T-helper 1 cell (primary cell): ENCODE measurements at places on chromosomes 6 and 20.

DNA sequence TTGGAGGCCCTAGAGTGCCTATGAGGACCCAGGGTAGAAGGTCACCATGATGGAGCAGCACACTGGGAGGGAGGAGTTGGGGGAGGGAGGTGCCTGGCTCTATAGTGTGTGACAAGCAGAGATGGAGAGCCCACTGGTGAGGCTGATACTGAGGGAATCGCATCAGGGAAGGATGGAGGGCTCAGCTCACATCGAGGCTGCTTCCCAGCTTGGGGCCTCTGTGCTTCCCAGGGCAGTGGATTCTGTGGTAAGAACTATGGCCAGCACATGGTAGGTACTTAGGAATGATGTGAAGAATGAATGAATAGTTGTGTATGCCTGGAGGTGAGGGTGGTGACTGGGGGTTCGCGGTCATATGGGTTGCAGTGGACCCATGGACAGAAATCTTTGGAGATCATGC, 1.3 kb upstream of the EPB41L1 start:
- DNase-seq: no peak

- no peak for DNase-seq
These were observed 96.9 kb downstream of the SCML4 start for GRCh38 chr6:107727096-107727757.

- DNase-seq: no peak
These were observed 248.2 kb downstream of the KHDC1L start for GRCh38 chr6:72977114-72977513.

GRCh38 chr6:25054469-25054868, 118.7 kb upstream of the RIPOR2 start:
- DNase-seq: no peak

GRCh38 chr6:142482974-142483373, 181.2 kb downstream of the ADGRG6 start:
- DNase-seq: no peak

DNA sequence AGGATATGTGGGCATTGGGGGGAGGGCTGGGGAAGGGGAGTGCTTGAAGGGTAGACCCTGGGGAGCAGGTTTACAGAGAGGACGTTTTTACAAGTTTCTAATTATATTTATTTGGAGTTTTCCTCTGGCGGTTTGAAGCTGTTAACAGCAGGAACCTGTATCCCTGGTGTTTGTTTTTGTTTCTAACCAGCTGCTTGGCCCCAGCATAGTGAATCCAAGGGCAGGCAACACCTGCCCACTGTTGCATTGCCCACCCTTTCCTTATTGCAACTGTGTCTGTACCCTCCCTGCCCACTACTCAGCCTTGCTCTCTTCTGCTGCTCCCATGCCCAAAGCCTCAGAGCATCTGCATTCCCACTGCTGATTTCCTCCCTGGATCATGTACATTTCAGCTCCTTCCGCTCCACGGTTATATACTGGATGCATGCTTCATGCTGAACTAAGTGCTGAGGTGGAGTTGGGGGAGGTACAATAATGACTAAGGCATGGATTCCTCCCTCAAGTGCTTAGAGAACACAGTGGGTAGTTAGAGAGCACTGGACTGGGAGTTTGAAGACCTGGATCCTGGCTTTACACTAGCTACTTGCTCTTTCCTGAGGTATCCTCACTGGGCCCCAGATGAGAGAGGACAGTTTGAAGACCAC, 6.0 kb downstream of the SCUBE3 start:
- DNase-seq: no peak

GRCh38 chr20:42701948-42702347, 487.8 kb downstream of the PTPRT start:
- DNase-seq: no peak

DNA sequence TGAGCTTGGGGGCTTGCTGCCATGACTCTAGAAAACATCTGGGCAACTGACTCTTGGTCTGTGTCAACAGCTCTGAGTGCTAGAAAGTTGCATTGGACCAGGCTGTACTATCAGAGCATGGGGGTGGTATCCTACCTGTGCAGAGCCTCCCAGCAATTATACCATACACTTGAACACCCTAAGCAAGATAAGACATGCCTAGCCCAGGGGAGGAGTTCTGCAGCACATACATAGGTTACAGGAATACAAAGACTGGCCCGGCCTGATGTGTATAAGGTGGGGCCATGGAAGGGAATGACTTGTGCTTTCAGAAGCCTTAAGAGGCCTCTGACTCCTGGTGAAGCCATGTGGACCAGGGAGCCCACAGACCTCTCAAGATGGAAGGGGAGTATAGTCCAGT, 11.4 kb upstream of the MOCS1 start:
- DNase-seq: no peak

GRCh38 chr6:25318589-25318988, 39.4 kb downstream of the CARMIL1 start:
- no peak for DNase-seq

DNA sequence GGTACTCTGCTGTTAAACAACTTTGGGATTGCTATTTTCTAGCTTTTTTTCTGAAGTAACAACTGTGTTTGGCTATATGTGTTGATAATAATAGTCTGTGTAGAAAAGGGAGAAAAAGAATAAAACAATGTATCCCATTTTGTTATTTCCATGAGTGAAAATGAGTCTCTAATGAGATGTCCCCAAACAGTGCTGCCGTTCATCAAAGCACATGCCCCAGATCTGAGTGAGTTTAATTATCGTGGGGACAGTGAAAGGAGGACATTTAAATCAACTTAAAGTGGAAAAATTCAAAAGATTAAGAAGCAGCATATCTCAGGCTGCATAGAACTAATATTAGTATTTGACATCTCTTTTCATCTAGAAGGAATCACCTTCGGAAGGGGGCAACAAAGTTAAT, 59.6 kb downstream of the NCOA7 start:
- no peak for DNase-seq

- no peak for DNase-seq
These were observed 28.8 kb upstream of the IL17A start for GRCh38 chr6:52157301-52157941.

DNA sequence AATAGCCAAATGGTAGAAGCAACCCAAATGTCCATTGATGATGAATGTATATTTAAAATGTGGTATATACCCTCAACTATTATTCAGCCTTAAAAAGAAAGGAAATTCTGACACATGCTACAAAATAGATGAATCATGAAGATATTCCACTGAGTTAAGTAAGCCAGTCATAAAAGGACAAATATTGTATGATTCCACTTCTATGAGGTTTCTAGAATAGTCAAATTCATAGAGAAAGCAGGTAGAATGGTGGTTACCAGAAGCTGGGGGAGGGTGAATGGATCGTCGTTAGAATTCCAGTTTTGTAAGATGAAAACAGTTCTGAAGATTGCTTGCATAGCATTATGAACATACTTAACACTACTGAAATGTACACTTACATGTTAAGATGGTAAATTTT, 214.3 kb upstream of the MYLIP start:
- DNase-seq: no peak

DNA sequence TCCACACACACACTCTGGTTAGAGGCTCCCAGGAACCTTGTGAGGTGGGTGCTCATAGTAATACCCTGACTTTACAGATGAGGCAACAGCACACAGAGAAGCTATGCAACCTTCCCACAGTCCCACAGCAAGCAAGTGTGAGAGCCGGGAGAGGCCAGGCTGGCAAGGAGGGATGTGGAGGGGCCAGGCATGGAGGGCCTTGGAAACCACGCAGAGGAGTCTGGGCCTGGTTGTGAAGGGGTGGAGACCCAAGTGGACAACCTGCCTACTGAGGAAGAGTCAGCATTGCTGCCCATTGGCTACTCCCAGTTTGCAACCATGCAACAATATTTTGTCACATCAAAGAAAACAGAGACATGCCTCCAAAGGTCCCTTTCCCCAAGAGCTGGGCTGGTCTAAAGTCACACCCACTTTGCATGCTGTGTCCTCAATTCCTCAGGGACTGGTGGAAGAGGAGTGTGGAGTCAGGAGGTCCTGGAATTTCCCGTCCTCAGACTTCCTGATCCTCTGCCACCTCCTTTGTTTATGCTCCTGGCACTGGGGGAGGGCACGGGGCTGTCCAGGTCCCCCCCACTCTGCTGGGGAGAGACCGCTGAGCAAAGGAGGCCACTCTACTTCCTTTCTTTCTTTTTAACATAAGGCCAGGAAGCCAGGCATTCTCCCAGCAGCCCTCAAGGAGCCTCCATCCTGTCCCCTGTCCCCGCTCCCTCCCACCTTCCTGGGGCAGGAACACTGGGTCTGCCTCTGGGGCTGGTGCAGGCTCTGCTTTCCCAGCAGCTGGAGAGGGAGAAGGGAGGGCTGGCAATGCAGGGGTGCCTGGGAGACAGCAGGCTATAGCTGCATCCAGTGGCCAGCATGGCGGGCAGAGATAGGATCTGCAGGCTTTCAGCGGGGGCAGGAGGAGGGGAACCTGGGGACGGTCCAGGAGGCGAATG, 68.3 kb downstream of the NOL4L start:
- DNase-seq: no peak

DNA sequence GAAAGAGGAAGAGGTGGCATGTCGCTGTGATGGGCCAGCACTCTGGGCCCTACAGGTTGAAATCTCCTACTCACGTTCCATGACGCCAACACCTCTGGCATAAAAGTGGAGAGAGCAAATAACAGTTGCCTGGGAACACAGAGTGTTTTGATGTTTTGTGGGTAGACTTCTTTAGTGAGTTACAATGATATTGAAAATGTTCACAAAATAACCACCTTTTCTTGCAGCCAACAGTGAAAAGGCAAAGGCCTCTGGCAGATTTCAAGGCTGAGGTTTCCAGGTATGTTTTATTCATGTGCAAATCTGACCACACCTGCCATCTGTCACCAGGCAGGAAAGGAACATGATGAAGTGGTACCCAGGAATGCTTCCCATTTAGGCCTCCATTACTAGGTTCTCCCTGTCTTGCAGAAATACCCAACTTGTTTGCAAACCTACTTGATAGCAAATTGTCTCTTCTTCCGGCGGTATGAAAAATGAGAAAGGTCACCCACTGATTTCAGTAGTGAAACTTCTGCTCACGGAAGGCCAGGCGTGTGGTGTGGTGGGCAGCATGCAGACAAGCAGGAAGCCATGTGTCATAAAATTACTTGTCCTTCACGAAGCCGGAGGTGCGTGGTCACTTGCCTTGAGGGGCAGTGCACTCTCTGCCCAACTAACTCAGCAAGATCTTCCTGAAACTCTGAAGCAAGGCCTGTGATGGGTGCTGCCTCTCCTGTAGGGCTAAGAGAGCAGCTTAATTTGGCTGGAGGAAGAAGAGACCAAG, 299.1 kb upstream of the PRDM1 start:
- DNase-seq: no peak

GRCh38 chr20:4136078-4136966, 121.0 kb upstream of the RNF24 start:
- no peak for DNase-seq

GRCh38 chr20:10521068-10521831, 86.1 kb downstream of the SLX4IP start:
- DNase-seq: no peak

DNA sequence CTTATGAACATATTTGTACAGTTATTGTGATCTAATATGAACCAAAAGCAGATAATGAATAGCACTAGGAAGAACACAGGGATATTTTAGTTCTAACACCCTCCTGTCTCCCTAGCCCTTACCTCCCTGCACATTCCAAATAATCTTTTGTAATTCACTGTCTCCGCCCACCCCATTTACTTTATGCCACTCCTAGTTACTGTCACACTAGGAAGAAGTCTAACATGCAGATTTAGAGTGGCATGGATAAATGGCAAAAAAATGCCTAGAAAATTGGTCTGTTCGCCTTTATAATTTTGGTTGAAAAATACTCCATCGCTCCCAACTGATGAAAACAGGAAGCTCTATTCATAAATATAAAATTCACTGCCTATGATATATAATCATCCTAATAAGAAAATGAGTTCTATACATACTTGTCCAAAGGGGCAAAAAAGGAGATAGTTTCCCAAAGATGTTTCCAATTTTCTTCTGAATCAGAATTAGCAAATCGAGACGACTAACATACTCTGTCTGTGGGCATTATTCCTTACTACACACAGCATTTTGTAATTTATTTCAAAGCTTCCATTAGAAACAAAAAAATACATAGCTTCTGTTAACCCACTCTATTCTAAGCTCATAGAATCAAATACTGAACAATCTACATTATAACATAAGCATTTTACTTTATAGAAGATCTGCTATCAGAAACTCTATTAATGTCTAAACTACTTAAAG, 1.3 kb upstream of the RUNX2 start:
- no peak for DNase-seq

DNA sequence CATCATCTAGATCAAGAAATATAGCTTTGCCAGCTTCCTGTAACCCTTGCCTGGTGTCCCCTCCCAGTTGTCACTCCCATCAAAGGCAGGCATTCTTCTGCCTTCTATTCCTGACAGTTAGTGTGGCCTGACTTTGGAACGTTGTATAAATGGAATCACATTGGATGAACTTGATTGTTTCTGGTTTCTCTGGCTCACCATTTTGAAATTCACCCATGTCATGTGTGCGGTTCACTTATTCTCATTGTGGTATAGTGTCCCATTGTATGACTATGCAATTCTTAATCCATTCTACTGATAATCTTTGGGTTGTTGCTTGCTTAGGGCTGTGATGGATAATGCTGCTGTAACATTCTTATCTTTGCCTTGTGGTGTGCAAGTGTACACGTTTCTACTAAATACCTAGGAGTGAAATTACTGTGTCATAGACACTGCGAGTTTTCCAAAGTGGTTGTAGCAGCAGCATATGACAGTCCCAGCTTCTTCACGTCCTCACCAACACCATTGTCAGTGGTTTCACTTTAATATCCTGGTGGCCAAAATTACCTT, 73.2 kb downstream of the VEGFA start:
- no peak for DNase-seq

DNA sequence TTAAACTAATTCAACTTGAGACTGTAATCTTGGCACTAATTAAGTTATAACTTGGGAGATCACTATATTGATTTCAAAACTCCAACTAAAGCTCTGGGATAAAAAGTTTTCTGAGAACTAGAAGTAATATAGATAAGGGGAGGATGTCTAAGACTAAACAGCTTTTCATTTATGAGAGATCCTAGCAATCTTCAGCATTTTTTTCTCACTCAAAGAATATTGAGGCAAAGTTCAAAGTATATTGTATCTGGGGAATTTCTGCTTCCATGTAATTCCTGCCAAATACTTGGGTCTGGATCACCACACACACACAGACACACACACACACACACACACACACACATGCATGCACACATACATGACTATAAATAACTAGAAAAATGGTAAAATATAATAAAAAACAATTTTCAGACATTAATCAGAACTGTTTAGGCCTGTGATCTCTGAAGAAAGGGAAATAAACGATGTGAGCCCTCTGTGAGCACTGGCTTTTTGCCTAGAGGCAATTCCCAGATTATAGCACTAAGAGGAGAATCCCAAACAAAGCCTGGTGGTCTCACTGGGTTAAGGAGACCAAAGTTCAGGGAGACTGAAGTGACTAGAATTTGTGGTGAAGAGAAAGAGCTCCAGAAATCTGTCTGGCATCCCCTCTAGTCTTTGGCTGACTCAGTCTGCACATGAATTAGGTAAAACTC, 92.8 kb downstream of the ADAT2 start:
- DNase-seq: no peak

- no peak for DNase-seq
These were observed 599.4 kb upstream of the CITED2 start for GRCh38 chr6:139973669-139974344.
